ENCODE measurements at places on chromosomes 3 and 15. TPM values are rescaled to one million over a fixed set of nuclear protein-coding genes. Genes with fewer than 3 reads are reported as not detected.
A peak's percentile ranks its signal among the peaks of the same experiment; 100 is the strongest.

Gene ELL3
- 2.9 TPM for total RNA-seq

Gene DUOXA2
- 3.9 TPM for total RNA-seq

Gene SAMMSON
- not detected for total RNA-seq

Gene P3H2
- 13.9 TPM for total RNA-seq

Gene NRROS
- 4.2 TPM for total RNA-seq

Gene NPRL2
- total RNA-seq, result 20.5 TPM

Gene FEZF2
- total RNA-seq, result not detected

Gene CYP1A2
- not detected for total RNA-seq

Gene KNG1
- not detected for total RNA-seq

- peak; percentile 69 for DNase-seq
These were observed 109.9 kb upstream of the ATP11B start for GRCh38 chr3:182683453-182683852.

DNA sequence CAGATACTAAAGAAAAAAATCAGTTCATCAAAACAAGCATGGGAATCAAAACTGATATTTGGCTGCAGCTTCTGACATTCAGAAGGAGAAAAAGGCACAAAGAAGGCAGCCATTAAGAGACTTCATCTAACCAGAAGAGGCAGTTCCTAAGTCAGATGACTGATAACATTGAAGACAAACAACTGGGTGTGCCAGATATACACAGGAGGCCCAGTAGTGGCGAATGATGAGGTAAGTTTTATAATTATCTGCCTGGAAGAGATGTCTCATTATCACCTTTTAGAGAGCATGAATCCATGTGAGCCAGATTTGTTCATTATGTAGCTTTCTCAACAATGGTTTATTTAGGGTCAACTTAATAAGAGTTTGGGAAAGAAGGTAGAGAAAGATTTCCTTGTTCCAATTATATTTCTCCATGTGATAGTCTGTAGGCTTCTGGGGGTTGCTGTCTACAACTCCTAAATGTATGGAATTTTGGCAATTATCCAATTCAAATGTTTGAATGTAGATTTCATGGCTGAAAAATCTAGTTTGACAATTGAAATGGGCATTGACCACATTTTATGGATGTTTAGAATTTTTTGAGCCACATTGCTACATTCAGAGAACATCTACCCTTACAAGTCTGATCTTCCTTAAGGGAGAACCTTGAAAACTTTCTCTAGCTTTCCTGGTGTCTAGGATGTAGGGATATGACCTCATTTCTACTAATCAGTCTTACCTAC lies 50.4 kb upstream of the RASGRF1 start:
- DNase-seq, result no peak

DNA sequence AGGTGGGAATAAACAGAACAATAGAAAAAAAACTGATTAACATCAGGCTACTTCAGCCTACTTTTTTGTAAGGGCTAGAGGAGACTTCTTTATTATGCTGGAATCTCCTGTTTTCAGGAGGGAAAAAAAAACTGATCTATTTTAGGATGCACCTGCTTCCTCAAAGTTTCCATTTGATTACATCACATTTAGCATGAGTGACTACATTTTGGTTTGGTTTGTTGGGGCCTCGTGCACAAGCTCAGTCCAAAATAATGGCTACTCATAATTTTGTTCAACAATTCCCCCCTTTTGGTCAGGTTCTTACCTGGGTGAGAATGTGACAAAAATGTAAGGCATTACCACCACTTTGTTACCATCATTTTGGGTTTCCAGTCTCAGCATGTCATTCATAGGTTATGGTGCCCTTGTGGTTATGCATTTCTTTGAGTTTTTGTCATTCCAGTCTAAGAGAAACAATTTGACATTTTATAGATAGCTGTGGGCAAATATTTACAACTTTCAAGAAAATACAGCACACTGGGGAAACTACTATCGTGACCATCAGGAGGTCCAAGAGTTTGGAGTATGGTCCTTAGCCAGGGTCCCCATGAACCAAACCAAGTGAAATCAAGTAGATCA lies 93.6 kb upstream of the ATP11B start:
- no peak for DNase-seq

- DNase-seq, result no peak
These were observed 15.9 kb downstream of the LYSMD4 start for GRCh38 chr15:99717161-99718009.

GRCh38 chr15:31975830-31976229 lies 54.5 kb upstream of the CHRNA7 start:
- no peak for DNase-seq

- DNase-seq, result no peak
These were observed 197.3 kb upstream of the GADL1 start for GRCh38 chr3:31091748-31092147.

- no peak for DNase-seq
These were observed 349.6 kb downstream of the PLCL2 start for GRCh38 chr3:17234382-17234781.

- no peak for DNase-seq
These were observed 79.7 kb upstream of the ZNF280D start for GRCh38 chr15:56812961-56813360.

DNA sequence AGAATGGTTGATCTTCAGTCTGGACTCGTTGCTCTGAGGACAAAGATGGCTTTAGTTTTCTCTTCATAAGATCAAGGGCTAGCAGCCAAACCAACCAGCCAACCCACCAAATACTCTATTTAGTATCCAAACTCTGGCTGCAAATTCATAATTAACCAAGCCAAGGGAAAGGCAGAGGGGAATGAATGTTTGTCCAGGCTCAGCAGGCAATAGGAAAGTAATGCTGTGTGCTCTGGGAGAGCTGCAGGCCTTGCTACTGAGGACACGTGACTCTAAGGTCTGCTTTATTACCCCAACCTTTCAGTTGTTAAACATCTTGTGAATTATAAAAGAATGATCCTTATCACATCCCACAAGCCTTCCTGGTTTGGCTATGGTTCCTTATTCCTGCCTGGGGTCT lies 52.3 kb upstream of the GALNT15 start:
- no peak for DNase-seq

- no peak for DNase-seq
These were observed 716.5 kb upstream of the GOLIM4 start for GRCh38 chr3:168812234-168812633.

DNA sequence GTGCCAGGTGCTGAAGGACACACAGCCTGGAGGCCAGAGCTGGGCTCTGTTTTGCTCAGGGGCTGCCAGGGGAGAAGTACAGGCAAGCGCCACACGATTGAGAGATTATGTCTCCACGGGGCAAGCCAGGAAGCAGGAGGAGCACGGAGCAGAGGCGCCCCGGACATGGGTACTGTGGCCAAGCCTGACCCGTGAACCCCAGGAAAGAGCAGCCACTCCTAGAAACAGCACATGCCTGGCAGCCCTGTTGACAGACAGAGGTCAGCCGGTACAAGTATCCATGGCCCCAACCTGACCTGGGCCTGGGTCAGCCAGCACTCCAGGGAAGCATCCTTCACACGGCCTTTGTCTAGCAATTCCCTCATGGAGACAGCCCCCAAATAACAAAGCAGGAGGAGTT lies 89.4 kb downstream of the ADAMTS17 start:
- peak; percentile 39 for DNase-seq

- DNase-seq, result no peak
These were observed 33.1 kb downstream of the CRTAP start for GRCh38 chr3:33146791-33147445.

GRCh38 chr3:79383402-79384012 lies 384.3 kb downstream of the ROBO1 start:
- DNase-seq, result no peak

GRCh38 chr3:13210221-13210975 lies 137.2 kb upstream of the IQSEC1 start:
- no peak for DNase-seq

DNA sequence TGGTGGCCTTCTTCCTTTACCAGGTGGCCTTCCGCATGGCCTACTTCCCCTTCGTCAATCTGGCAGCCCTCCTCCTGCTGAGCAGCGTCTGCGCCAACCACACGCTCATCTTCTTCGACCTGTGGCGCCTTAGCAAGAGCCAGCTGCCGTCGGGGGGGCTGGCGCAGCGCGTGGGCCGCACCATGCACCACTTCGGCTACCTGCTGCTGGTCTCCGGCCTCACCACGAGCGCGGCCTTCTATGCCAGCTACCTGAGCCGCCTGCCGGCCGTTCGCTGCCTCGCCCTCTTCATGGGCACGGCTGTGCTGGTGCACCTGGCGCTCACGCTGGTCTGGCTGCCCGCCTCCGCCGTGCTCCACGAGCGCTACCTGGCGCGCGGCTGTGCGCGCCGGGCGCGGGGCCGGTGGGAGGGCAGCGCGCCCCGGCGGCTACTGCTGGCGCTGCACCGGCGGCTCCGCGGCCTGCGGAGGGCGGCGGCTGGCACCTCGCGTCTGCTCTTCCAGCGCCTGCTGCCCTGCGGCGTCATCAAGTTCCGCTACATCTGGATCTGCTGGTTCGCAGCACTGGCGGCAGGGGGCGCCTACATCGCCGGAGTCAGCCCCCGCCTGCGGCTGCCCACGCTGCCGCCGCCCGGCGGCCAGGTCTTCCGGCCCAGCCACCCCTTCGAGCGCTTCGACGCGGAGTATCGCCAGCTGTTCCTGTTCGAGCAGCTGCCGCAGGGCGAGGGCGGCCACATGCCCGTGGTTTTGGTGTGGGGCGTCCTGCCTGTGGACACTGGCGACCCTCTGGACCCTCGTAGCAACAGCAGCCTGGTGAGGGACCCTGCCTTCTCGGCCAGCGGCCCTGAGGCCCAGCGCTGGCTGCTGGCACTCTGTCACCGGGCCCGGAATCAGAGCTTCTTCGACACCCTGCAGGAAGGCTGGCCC lies 9.9 kb downstream of the DISP2 start:
- peak; percentile 81 for DNase-seq

DNA sequence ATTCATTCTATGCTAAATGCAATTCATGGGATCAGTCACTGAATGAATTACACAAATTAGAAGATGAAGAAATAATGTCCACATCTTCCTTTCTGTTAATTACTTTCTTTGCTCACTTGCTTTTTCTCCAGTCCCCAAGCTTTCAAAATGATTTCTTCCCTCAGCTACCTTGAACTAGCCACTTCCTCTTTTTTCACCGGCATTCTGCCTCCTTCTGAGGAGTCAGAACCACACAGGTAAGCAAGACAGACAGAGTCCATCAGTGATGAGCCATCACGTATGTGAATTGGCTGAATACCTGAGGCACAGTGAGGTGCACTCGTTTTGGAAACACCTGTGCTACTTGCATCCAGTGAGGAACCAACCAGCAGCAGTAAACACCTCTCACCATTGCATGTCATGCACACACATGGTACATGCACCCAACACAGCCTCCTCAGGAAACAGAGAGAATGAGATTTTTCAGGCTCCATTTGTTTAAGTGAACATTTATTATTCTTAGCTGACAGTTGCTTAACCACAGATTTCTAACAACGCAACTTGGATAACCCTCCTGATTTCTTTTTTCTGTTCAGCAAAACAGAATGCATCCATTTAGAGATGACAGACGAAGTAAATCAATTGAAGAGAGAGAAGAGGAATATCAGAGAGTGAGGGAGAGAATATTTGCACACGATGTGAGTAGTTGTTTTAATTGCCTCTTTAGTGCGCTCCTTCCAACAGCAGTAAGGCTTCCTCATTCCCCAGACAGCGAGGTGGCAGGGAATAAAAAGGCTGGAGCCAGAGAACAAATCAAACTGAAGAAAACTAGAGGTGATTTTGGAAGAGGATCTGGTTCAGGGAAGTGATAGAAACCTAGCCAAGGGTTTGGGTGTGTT lies 69.3 kb downstream of the ARPP21 start:
- DNase-seq, result no peak

GRCh38 chr3:127158614-127159229 lies 34.2 kb upstream of the PRR23E start:
- no peak for DNase-seq

DNA sequence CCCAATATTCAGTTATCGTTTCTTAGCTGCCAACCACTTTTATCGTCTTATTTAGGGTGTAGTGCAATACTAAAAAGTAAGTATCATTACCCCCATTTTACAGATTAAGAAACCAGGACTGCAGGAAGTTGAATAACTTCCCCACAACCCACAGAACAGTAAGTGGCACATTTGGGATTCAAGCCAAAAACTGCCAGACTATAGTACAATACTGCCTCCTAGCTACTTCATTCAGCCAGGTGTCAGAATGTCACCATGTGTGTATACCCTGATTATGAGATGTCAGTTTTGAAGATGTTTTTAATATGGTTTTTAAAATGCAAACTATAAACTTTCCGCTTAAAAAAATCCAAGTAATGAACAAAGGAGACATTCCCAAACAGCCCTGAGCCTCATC lies 74.2 kb upstream of the PROK2 start:
- DNase-seq, result no peak

DNA sequence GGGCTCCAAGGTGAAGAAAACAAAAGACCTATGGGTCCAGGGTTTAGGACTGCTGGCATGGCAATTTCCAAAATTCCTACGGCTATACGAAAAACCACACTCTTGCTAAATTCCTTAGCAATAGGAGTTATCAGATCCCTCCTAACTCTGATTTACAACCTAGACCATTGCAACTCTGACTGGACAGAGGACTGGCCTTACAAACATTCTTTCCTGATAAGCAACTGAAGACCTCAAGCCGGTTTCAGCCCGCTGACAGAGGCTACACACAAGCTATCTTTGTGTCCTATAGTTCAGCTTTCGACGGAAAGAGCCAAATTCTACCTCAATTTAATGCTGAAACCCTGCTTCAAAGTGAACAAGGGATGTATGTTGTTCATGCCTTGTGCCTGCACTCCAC lies 38.3 kb upstream of the AGBL1 start:
- DNase-seq, result no peak

DNA sequence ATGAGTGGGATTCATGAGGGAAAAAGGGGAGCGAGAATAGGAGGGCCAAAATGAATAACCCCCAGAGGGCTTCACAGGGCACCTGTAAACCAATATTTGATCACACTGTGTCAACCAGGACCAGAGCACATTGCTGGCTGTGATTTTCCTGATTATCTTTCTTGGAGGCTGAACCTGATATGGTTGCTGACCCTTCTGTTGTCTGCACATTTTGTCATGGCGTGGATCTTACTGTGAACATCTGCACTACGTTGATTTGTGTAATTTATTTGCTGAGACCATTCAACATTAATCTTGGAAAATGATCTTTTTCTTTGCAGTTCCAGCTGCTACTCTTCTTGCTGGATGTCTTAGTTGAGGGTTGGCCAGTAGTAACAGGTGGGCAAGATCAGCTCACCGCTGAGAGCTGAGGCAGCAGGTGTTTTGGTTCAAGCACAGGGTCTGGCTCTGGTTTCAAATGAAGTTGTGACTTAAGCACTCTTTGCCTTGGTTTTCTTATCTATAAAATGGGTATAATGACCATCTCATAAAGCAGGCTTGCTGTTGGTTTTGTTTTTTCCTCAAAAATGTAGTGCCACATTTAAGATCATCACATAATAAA lies 61.2 kb downstream of the ARHGEF26 start:
- DNase-seq, result no peak

GRCh38 chr3:193225302-193226125 lies 15.5 kb upstream of the PLAAT1 start:
- no peak for DNase-seq

DNA sequence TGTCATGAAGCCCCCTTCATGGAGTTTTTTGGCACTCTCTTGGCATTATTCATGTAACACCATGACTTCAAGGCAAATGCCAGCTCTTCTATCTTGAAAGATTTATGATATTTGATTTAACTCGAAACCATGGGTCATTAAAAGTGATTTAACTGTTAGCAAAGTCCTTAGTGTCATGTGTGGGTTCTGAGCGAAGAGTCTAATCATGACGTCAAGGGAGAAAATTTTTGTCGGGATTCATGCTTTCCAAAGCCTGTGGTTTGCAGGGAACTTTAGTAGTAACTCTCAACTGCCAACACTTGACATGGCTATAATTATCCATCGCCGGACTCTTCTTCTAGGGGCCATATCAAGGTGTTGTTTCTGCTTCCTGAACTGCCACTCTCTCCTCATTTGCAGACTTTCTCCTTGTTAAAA lies 11.5 kb downstream of the GXYLT2 start:
- no peak for DNase-seq

Data from ureter (tissue), 1 donor.